Hypothalamus (tissue), 51 donors: ENCODE measurements at places on chromosomes 2 and 18.

GRCh38 chr2:191280834-191281756 is 35.9 kb downstream of the MYO1B start:
- no peak for DNase-seq

GRCh38 chr2:37871456-37872191 is 53.5 kb upstream of the RMDN2 start:
- DNase-seq, result no peak

DNA sequence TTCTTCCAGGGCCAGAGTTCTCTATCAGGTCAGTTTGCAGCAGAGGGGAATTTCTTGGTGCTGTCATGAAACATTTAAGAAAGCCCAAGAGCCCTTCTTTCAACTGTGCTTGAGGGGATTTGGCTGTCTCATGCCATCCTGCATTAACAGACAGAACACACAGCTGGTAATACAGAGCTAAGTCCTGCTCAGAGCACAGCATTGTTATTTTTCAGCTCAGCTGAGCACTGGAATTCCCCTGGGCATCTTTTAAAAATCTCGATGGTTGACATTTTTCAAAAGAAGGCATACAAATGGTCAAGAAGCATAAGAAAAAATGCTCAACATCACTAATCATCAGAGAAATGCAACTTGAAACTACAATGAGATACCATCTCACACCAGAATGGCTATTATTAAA is 14.9 kb upstream of the IL1R2 start:
- DNase-seq, result no peak

- no peak for DNase-seq
Measured at GRCh38 chr2:166170356-166170755, 42.5 kb upstream of the SCN1A start.

GRCh38 chr2:40093021-40093675 is 314.1 kb upstream of the THUMPD2 start:
- DNase-seq, result no peak

DNA sequence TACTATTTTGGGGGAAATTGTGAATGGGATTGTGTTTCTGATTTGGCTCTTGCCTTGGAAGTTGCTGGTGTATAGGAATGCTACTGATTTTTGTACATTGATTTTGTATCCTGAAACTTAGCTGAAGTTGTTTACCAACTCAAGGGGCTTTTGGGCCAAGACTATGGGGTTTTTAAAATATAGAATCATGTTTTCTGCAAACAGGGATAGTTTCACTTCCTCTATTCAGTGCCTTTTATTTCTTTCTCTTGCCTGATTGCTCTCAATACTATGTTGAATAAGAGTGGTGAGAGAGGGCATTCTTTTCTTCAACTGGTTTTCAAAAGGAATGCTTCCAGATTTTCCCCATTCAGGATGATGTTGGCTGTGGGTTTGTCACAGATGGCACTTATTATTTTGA is 1383.8 kb upstream of the ACVR2A start:
- no peak for DNase-seq

GRCh38 chr2:219433666-219434467 is 776 bp upstream of the SPEG start:
- no peak for DNase-seq

DNA sequence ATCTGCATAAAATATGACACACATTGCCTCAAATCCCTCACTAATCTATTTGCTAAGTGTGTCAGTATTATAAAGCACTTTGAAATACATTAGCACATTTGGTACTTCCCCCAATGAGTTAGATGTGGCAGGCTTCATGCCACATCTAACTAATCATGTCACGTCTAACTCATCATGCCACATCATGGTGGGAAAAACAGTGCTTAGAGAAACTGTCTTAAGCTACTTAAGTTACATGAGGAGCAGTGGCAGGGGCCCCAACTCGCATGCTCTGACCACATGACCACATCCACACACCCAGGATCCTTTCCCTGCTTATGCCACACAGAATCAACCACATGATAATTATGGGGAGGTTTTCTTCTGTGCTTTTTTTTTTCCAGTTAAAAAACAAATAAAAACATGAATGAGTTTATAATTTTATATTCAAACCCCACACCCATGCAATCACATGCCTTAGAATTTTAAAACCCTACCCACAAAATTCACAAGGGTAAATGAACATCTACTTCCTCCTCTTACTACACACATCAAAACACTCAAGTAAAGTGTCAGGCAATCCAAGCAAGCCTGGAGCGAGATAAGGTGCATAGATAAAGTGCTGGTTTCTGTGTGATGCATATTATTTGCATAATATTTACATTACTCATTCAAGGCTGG is 1.6 kb downstream of the ABCA12 start:
- no peak for DNase-seq

DNA sequence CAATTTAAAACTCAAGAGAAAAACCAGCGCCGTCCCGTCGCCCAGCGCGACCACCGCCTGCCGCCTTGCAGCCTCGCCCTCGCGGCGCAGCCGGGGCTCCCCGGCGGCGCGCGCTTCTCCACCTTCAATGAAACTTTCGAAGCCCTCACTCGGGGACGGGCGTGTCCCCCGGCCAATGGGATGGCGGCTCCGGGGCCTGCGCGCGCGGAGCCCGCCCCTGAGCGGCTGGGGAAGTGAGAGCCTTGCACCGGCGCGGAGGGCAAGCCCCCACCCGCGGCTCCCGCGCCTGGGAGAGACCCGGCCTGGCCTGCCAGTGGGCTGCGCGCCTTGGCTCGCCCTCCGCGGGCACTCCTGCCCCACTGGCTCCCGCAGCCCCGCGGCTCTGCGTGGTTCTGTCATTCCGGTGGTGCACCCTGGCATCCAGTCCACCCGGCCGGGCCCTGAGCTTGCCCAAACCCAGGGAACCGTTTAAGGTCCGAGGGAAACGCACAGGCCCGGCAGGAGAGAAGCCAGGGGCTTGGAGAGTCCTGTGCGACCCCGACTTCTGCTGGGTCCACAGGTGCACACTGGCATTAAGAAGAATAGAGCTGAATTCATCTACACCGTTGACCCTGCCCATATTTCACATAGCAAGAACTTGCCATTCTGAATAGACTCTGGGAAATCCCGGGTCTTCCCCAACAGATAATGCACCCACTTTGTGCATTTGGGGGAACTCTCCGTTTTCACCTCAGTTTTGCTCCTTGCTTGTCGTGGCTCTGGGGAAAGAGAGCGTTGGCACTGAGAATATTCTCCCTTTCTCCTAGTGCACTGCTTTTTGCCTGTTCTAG is at the start of gene PIEZO2:
TSS of gene PIEZO2 (minus strand) at position 129 of the 830 bp plus-strand sequence. CDS start 981 bp downstream, outside the sequence.
- peak; percentile 63 for DNase-seq

GRCh38 chr2:191666732-191667131 is 11.2 kb upstream of the NABP1 start:
- DNase-seq, result no peak

- DNase-seq, result no peak
Measured at GRCh38 chr2:186919296-186919695, 70.3 kb upstream of the ZSWIM2 start.

DNA sequence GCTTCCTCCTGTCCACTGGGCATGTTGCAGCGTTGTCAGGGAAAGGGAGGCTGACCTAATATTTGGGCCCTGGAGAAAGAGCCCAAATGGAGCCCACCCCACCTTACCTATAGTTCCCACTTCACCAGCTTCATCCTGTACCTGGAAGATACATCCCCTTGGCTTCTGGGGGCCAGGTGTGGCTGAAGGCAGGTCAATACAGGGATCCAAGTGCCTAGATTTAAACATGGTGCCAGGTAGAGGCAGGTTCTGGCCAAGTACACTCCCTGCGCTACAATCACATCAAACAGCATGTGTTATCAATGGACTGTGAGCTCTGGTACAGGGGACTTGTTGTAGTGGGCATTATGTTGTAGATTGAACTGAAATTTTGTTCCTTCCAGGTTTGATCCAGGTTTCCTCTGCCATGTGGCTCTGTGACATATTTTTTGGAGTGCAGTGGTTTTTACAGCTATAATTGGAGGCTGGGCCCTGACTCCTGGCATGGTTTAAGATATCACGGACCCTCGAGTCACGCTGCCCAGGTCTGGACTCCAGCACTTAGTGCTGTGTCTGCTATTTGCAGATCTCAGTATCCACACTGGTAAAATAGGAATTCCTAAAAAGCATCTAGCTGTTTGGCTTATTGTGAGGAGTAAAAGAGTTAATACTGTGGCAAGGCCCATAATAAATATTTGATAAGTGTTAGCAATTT is 23.8 kb downstream of the MYCN start:
- DNase-seq, result no peak

- no peak for DNase-seq
Measured at GRCh38 chr2:217976301-217976700, 26.5 kb downstream of the TNS1 start.

GRCh38 chr2:46229134-46230063 is 67.8 kb upstream of the EPAS1 start:
- no peak for DNase-seq

- no peak for DNase-seq
Measured at GRCh38 chr2:103401621-103402020, 639.8 kb downstream of the TMEM182 start.

- DNase-seq, result peak; percentile 27
Measured at GRCh38 chr2:67846370-67847070, 216.3 kb downstream of the C1D start.

DNA sequence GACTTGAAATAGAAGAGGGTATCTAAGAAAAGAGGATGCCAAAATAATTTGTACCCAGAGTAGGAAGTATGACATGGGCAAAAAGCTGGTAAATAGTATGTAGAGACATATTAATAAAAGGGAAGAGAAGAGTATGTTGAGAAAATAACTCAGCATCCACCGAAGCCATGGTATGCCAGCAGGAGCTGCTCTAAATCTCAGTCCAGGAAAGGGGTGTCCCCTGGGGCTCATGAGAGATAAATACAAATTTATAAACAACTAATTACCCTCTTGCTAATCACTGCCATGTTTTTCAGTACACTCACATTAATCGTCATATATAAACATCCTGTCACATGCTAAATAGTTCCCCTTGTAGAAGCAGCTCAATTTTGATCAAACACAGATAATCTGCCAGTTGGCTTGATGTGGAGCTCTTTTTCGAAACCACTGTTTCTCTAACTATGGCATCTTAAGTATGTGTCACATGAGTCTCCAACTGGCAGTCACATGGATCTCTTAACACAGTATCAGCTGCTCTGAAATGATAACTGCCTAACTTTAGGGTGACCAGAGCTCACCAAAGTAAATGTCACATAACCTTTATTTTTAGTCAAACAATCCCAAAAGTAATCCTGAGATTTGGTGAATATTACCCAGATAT is 31.9 kb downstream of the EXOC6B start:
- DNase-seq, result no peak

DNA sequence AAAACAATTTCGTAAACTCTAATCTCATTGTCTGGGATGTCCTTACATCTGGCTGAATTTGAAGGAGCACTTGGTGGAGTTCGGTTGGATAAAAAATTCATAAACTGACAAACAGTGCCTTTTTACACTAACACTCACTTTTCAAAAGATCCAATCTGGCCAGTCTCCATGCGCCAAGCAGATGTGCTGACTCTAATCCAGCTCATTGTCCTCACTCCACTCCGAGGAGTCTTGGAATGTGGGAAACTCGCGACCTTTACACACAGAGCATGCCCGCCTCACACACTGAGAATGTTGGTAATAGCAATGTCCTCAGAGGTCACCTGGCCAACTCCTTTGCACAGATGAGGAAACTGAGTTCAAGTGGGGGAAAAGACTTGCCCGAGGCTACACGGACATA is 66.8 kb downstream of the XDH start:
- no peak for DNase-seq

DNA sequence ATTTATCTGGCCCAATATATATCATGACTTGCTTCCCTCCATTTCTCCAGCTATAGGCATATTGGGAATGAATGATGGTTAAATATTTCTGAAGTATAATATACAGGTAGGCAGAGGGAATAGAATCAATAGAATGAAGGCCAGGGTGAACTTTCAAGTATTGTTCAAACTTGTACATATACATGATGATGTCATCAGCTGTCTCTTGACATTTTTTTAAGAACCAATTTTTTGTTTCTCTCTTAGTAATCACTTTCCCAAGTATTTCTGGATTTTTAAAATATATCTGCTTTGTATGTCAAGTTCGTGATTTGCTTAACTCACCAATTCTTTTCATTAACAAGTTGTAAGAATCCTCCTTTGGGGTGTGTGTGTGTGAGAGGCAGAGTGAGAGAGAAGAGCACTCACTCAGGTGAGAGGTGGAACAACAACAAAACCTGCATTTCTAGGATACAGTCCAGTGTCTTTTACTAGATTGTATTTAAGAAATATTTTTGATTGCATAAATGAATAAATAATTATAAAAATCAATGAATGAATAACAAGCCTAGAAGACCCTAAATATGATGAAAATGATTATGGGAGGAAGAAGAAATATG is 1239.1 kb downstream of the LRP1B start:
- no peak for DNase-seq

DNA sequence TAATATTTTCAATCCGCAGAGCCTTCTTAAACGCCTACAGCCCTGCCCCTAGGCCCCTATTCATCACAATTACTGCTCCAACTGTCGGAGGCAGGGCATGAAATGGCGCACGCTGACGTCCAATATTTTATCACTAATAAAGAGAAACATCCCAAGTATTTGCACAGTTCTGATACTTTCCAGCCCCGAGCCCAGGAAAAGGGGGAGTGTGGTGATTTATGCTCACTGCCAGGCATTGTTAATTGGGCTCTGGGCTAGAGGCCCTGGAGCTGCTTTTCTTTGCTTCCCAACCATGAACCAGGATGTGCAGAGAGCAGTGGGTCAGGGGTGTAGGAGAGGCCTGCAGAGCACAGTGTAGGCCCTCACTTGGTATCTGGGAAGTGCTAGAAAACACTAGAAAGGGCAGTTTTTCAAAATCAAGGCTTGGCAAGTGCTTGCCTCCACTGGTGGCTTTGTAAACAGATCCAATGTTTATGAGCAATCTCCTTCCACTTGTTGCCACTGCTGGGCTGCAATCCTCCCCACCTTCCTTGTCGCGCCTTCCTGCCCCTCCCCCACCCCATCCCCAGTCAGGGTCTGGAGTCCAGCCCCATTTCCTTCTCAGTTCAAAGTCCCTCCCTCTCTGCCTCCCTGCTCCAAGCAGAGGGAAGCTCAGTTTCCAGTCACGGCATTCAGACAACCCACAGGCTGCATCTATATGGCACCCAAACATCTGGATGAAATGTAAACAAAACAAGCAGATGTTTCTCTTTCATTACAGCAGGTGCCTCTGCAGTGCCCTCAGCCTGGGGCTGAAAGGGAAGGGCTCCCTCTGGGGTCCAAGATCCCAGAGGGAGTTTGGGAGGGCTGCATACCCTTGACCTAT is 83.9 kb upstream of the PKDCC start:
- DNase-seq, result no peak

DNA sequence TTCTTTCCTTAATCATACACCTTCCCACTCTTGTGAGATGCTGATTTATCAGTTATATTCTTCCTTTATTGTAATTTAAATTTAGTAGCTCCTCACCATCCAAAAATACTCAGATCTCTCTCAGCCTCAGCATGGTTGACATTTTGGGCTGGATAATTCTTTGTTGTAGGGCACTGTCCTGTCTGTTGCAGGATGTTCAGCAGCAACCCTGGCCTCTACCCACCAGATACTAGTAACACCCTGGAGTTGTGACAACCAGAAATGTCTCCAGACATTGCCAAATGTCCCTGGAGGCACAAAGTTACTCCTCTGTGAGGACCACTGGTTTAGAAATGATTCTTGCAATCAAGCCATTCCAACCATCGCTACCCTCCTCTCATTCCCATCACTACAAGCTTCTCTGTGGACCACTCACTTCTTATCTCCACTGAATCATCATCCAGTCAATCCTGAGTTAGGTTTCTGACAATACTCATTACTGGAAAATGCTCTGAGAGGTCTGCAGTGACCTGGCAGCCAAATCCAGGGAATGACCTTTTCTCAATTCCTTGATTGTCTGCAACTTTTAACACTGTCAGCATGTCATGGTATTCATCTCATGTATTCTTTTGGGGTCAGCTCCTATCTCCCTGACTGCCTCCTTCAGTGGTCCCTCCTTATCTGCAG is 43.3 kb downstream of the OSBPL6 start:
- DNase-seq, result no peak
